ENCODE measurements at places on chromosomes 3 and 15. TPM values are rescaled to one million over a fixed set of nuclear protein-coding genes. Genes with fewer than 3 reads are reported as not detected.

GRCh38 chr15:33242669-33243191, 48.2 kb upstream of the FMN1 start:
- DNase-seq: peak; percentile 79

The C3orf49 gene
- not detected for total RNA-seq

DNA sequence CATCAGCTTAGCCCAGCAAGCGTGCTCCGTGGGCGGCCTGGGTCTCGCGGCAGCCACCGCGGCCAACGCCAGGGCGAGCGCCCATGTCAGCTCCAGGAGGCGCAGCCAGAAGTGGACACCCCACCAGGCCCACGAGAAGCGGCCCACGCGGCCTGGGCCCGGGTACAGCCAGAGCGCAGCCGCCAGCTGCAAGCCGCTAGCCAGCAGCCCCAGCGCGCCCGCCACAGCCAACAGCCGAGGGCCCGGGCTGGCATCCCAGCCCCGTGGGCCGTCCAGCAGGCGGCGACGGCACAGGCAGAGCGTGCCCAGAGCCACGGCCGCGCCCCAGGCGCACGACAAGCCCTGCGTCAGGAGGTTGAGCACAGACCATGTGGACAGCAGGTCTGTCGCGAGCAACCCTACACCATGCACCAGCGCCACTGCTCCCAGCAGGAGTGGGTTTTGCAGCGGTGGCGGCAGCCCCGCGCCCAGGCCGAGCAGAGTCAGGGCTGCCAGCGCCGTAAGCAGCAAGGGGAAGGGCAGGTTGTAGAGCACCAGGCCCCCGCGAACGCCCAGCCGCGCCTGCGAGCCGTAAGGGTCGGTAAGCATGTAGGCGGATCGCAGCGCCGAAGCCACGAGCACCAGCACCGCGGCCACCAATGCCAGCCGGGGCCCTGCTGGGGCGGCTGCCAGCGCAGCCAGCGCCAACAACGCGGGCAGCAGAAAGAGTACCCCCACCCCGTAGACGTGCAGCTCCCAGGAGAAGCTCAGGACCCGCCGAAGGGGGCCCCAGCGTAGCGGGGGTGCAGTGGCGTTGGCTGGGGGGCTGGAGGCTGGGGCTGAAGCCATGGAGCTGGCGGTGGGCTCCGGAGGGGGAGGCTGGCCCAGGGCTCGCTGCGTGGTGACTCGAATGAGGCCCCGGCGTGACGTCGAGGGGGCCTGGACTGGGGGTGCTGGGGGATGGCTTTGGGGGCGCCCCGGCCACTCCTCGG, 4.9 kb downstream of the PRRT3 start:
- DNase-seq: peak; percentile 88

GRCh38 chr15:39468331-39468730, 112.5 kb upstream of the THBS1 start:
- no peak for DNase-seq

The ADAM10 gene
- 111 TPM for total RNA-seq

The GOLGA8O gene
- 0.10 TPM for total RNA-seq

- DNase-seq: peak; percentile 52
Observed at GRCh38 chr3:171564748-171565480, 104.7 kb upstream of the TNIK start.

The UBXN7 gene
- total RNA-seq: 12.3 TPM

DNA sequence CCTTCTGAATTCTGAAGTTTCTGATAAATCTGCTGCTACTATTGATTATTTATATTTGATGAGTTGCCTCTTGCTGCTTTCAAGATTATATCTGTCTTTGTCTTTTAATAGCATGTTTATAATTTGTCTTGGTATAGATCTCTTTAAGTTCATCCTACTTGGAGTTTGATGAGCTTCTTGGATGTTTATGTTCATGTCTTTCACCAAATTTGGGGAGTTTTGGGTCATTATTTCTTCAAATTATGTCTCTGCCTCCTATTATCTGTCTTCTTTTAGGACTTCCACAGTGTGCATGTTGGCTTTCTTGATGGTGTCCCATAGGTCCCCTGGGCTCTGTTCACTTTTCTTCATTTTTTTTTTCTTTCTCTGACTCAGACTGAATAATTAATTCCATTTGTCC, 32.3 kb upstream of the EDEM1 start:
- DNase-seq: no peak

- peak; percentile 92 for DNase-seq
Observed at GRCh38 chr3:48347500-48347899, 14.0 kb upstream of the SPINK8 start.

The SNX4 gene
- 41.8 TPM for total RNA-seq

DNA sequence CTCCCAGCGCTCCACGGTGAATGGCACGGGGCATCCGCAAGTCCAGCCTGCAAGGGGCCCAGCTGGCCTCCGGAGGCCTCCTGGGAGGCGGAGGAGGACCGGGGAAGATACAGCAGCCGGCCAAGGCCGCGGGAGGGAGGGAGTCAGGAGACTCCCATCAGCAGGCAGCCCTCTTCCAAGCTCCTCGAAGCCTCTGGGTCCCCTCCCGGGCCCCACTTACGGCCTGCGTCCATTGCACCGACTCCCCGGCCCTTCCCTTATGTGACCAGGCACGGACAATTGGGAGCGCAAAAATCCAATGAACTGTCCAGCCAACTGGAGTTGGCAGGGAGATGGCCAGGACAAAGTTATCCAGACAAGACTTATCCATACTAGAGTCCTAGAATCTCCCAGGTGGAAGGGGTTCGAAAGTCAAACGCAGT, 668 bp downstream of the MFGE8 start:
- peak; percentile 37 for DNase-seq

DNA sequence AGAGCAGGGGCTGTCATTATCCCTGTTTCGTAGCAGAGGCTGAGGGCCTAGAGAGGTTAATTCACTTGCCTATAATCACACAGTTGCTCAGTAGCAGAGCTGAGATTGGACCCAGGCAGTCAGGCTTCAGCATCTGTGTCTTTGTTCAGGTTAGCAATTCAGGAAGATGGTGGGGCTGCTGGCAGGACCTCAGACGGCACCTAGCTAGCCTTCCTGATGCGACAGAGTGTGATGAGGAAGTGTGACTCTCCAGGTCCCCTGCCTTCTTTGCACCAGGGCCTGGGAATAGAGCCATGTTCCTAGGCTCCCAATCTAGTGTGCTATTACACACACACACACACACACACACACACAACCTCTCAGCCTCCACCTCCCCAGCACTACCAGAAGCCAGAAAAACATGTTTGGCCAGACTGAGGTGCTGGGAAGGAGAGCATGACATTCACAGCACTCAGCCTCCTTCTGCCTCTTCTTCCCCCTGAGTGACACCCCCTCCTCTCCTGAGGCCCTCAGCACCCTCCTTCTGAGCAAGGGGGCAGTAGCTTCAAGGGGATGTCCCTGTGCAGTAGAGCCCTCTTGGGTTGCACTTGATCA, 88.9 kb downstream of the TLE3 start:
- DNase-seq: no peak

- no peak for DNase-seq
Observed at GRCh38 chr15:76467136-76467535, 130.6 kb downstream of the ISL2 start.

DNA sequence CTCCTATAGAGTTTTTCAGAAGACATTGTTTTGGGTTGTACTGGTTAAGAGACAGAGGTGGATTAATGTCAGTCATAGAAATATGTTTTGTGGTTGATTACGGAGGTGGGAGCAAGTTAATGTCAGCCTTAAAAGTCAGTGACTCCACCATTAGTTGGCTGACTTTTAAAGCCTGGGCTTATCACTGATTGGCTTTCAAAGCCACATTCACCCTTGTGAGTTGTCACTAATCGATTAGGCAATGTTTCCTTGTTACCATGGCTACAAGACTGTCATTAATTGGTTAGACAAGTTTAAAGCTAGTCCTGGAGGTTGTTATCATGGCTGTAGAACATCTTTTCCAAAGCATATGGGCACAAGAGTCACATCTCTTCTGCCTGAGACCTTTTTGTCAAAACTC, 73.0 kb downstream of the NEO1 start:
- no peak for DNase-seq

DNA sequence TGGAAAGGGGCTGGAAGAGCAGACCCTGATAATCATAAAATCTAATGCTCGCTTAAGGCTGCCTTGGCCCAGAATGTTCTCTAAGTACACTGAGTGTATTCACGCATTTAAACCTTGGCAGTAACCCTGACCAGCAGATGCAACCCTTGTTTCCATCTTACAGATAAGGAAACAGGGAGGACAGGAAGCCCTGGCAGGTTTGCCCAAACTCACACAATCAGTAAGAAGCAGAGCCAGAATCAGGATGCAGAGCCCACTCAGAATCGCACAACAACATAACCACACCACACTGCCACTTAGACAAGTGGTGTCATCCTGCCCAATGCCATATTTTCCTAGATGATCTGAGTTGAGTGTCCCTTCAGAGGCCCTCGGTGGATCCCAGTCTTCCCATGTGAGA, 214.5 kb upstream of the HES1 start:
- DNase-seq: no peak

GRCh38 chr15:71679793-71680353, 130.5 kb upstream of the NR2E3 start:
- peak; percentile 73 for DNase-seq

The GOLGB1 gene
- 18.4 TPM for total RNA-seq

DNA sequence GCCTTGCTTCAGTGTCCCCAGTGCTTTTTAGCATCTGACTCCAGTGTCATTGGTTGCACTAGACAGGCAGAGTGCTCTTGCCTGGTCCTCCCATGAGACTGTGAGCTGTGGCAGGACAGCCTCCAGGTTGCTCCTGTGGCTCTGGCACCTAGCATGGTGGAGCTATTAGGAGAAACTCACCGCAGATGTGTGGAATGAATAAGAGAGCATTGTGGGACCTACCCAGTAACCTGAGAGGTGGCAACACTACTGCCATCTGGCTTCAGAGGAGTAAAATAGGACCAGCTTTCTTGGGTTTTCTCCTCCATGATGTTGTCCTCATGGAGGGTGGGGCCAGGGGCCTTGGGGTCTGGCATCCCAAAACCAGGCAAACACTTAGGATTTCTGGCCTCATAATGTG, 183.6 kb downstream of the EPHB1 start:
- DNase-seq: peak; percentile 20

The B3GNT5 gene
- total RNA-seq: 4.8 TPM

DNA sequence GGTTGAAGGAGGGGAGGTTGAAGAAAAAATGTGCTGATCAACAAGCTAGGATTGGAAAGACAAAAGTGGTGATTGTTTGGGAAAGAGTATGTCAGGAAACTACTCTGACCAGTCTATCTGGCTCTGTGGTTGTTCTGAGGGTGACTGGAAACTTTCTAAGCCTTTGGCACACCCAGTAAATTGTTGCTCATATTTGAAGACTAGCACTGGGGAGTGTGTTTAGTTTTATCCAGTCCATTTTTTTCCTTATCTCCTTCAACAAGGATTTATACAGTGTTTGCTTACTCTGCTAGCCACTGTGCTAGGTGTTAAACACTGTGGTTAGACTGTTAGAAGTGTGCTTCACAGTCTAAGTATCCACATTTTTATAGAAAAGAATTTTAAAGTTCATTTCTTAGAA, 28.8 kb downstream of the PPM1L start:
- no peak for DNase-seq

The CPNE9 gene
- total RNA-seq: not detected

DNA sequence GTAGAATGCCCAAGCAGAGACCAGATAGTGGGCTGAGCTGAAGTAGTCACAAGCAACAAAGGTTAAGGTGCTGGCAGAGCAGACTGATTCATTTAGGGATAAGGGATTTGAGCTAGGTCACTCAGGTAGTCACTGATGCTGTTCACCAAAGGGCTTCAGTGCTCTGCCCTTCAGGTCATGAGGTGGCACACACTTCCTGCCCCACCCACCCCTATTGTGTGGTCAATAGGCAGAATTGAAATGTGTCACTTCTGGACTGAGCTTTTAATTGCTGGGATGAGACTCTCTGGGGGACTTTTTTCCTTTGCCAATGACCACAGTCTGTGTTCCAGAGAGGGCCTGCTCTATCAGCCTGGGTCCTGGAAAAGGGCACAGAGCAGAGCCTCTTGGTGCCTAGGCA, 2.9 kb upstream of the DIS3L start:
- no peak for DNase-seq

- DNase-seq: no peak
Observed at GRCh38 chr3:109977897-109978296, 640.6 kb upstream of the DPPA4 start.

DNA sequence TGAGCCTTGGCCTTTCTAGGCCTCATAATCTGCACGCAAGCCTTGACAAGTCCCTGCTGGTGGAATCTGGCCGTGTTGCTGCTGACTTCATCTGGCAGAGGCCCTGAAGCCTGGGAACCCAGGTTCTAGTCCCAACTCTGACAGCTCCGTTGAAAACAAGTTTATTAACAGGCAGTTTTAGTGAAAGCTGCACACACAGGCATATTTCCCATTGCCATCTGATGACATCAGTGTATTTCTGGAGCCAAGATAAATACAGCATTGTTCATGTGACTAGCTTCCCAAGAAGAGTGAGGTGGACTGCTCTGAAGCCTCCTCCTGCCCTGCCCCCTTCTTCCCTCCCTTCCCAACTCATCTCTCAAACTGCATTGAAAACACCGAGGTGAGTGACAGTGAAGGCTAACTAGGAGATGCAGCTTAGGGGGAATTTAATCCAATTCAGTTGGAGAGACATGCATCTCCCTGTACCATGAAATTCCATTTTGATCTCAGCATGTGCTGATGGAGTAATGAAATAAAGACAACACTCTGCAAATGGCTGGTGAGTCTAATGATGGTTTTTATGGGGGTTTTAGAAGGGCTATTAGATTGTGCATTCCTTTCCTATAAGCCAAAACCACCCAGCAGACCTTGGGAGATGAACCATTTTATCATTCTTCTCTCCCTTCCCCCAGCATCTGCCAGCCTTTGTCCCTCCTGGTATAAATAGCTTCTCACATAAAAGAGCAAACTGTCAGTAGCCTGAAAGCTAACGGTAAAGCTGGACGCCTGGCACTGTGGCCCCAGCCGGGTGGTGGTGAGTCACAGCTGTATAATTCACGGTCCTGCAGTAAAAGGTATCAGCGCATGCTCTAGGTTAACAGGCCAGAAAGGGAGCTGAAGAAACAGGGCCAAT, 38.0 kb downstream of the PRICKLE2 start:
- DNase-seq: peak; percentile 97

The RASL12 gene
- total RNA-seq: 0.39 TPM

DNA sequence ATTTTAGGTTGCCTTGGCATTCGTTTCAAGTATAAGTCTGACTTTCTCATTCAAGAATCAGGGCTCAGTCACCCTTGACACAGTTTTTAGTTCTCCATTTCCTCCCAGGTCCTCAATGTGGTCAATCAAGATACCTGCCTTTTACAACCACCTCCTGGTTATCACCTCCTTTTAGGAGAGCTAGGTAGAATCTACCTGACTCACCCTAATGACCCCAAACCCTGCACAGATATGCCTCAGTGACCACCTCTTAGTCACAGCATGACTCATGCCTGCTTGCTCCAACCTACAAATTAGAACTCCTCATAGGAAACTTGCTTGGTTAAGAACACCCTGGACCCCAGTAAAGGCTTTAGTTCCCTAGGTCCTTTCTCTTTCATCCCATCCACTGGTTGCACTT, 22.5 kb downstream of the DMXL2 start:
- DNase-seq: peak; percentile 26

- DNase-seq: no peak
Observed at GRCh38 chr15:59614153-59614552, 2.6 kb downstream of the GCNT3 start.
